ENCODE measurements at places on chromosomes 12 and 14.

DNA sequence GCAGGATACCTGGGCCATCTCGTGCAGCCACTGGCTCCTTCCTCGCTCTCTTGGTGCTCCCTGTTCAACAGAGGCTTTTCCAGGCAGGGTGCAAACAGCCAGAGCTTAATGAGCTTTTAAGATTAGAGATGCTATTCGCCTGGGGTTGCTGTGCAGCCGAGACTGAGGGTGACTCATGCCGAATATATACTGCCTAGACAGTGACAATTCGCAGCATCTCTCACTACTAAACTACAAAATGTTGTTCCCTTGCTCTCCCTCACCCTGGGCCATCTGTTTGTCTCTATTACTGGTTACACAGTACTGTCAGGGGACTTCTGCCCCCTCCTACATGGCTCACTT, 26.0 kb upstream of the TESC start:
- no peak for DNase-seq

DNA sequence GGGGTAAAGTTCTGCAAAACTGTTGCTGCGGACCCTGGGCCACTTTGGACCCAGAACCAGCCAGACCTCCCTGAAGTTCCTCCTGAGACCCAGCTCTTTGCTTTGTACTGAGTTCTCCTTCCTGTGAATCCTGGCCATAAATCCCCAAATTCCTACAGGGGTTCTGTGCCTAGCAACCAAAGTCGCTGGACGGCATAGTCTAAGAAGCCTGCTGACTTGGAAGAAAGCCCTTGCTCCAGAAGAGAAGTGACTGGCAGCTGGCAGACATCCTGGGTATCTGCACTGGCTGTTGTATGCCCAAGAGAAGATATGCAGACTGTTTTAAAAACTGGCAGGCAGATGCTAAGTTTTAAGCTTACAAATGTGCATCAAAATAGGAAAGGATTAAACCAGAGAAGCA, 99.9 kb upstream of the SLC24A4 start:
- no peak for DNase-seq

DNA sequence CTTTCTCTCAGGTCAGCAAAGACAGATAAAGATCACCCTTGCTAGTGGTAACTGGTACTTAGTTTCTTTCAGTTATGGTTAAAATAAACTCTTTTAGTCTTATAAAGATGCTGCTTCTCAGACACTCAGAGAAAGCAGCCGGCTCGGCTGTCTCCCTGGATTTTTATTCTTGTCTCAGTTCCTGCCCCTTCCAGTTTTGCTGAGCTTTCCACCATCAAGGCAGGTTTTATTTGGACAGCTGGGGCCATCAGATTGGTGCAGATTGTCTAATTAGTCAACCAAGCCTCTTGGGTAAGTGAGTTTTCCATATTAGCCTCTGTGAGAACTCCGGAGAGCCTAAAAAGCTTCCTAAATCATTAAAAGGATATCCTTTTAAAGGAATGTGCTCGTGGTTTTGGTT, 130.8 kb upstream of the BMP4 start:
- DNase-seq: no peak

GRCh38 chr12:21552635-21553328, 26.7 kb downstream of the SPX start:
- DNase-seq: no peak

GRCh38 chr12:46131732-46132469, 136.9 kb downstream of the SLC38A1 start:
- no peak for DNase-seq

- no peak for DNase-seq
Measured at GRCh38 chr14:67680121-67680602, 5.7 kb upstream of the VTI1B start.

DNA sequence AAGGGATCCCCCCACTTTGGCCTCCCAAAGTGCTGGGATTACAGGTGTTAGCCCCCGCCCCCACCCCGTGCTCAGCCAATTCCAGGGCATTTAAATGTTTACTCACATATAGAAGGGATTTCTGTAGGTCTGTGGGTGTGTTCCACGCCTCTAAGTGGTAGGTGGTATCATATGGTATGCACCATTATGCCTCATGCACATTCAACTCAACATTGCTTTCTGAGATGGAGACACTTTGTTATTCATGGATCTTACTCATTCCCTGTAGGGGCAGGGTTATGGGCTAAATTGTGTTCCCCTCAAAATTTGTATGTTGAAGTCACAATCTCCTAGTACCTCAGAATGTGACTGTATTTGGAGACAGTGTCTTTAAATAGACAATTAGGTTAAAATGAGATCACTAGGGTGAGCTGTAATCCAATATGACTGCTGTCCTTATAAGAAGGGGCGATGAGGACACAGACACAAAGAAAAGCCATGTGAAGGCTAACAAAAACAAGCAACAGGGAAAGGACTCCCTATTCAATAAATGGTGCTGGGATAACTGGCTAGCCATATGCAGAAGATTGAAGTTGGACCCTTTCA, 200.6 kb downstream of the EFCAB11 start:
- DNase-seq: no peak

GRCh38 chr14:90140956-90141316, 79.1 kb downstream of the KCNK13 start:
- no peak for DNase-seq

- DNase-seq: no peak
Measured at GRCh38 chr14:55301437-55302121, 30.4 kb downstream of the FBXO34 start.

GRCh38 chr12:28988325-28988704, 160.8 kb upstream of the FAR2 start:
- no peak for DNase-seq

DNA sequence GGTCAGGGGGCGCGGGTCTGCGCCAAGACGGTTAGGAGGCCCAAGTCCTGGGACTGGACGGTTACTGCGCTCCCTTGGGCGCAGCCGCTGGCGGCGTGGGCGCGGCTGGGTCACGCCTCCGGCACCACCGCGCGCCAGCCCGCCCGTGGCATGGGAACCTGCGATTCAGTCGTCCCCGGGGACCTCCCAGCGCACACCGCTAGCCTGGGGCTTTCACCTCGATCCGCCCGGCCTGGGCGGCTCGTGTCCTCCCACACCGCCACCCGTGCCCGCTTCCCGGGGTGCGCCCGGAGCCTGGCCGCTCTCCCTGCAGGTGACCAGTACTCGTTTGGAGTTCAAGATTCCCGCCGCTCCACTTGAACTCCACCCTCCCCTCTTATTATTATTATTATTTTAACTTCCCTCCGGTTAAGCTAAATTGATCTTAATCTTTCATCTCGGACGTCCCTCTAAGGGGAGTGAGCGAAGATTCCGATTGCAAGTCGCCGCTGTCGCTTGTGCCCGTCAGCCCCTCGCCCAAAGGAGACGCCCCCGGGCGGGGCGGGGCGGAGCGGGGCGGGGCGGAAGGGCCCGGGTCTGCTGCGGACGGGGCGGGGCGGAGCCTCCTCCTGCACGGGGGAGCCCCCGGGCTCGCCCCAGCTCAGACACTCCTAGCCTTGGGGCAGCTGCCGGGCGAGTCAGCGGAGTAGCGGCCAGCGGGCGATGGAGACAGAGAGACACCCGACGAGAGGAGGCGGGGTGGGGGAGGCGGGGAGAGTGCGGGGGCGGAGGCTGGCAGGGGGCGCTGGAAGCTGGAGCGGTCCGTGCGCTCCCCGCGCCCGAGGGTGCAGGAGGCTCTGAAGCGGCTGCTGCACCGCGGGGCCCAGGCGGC, at the start of gene KCNMB4:
TSS of gene KCNMB4 (plus strand) at position 643 of the 871 bp plus-strand sequence. CDS start 445 bp downstream, outside the sequence.
- peak; percentile 79 for DNase-seq

- no peak for DNase-seq
Measured at GRCh38 chr14:91310606-91311283, 66.2 kb upstream of the GPR68 start.

- no peak for DNase-seq
Measured at GRCh38 chr12:122327494-122328385, 61.4 kb upstream of the VPS33A start.

DNA sequence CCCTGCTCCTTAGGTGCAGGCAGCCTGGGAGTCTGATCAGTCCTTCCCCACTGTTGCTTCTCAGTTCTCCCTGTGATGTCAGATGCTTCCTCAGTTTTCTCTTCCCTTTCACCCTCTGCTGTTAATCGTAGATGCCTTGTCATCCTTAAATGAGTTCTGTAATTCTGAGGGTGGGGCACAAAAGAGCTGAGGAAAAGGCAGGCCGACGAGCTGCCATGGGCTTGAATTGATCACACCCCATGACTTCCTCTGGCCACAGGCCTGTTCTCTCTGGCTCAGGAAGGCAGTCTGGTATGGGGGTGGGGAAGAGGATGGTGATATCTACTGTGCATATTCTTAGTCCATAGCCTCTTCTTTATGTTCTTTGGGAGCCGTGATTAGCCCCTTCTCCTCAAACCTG, 5.2 kb upstream of the AP1G2 start:
- no peak for DNase-seq

- DNase-seq: no peak
Measured at GRCh38 chr12:132167611-132168310, 23.5 kb downstream of the NOC4L start.

GRCh38 chr14:35829449-35829848, 3.3 kb downstream of the BRMS1L start:
- no peak for DNase-seq

- DNase-seq: no peak
Measured at GRCh38 chr12:91576432-91576831, 393.8 kb upstream of the DCN start.

DNA sequence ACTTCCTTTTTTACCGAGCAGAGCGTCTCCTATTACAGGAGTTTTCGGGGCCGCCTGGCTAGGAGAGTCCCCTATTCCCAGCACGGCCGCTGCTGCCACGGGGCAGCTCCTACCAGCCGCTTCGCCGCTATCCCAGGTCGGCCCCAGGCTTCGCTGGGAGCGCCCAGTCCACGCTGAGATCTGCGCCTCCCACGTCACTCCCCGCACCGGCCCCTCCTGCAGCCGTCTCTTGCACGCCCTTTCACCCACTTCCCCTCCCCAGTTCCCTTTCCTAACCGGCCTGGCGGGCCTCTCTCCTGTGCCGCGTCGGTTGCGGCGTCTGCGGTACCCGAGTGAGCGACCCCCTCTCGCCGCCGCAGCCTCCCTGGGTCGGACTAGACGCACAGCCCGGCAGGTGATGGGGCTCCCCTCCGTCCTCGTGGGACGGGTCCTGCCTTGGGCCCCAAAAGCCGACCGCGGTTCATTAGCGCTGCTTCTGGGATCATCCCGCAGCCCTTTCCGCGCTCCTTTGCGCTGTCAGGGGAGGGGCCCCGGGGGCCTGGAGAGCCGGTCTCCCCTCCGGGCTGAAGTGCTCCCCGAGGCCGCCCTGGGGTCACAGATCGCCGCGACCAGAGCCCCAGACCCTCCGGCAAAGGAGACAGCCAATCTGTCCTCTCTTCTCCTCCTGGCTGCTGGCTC, 1318.4 kb downstream of the TMEM121 start:
- DNase-seq: peak; percentile 64

DNA sequence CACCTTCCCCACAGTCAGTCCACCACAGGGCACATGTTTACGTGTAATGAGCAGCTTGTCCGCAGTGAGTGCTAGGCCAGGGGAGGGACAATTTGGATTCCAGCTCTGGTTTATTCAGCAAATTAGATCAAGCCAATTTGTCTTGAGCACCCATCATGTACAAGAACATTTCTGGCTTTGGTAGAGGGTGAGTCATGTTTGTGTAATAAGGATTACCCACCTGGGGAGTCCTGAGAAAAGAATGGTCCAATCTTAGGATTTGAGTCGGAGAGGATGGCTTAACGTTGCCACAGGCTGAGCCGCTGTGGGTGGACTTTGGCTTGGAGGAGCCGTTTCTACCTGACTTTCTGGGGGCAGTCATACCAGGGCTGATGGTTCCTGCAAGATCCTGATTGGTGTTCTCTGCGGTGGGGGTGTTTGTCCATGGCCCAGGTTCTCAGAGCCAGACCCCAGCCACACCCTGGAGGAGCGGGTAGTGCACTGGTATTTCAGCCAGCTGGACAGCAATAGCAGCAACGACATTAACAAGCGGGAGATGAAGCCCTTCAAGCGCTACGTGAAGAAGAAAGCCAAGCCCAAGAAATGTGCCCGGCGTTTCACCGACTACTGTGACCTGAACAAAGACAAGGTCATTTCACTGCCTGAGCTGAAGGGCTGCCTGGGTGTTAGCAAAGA, 143.7 kb downstream of the SMOC1 start:
- DNase-seq: no peak

DNA sequence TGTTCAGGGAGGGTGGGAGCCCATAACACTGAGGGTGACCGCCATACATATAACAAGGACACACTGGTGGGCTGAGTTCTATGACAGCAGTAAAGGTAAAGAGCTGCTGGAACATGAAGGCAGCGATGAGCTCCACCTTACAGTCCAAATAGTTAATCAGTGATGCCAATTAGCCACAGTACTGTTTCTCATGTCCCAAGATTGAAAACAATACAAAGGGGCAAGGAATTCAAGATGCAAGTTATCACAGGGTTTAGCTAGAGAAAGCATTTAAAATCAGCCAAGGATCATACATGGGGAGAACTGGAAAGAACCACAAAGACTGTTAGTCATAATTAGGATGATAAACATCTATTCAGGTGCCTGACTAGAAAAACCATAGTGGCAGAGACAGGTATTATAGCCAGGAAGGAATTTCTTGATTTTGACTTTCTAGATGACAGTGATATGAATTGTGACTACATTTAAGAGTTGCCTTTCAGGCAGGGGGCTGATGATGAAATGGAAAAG, 221.2 kb downstream of the SLC2A13 start:
- DNase-seq: no peak

GRCh38 chr14:51860825-51861499, 550 bp downstream of the GNG2 start:
- DNase-seq: no peak

GRCh38 chr12:131209082-131210070, 255.7 kb downstream of the ADGRD1 start:
- DNase-seq: no peak

- peak; percentile 71 for DNase-seq
Measured at GRCh38 chr12:121800694-121801594, 2.9 kb upstream of the SETD1B start.

GRCh38 chr12:3647504-3647903, 105.4 kb downstream of the CRACR2A start:
- DNase-seq: no peak

- no peak for DNase-seq
Measured at GRCh38 chr12:52248541-52249461, 15.8 kb downstream of the KRT7 start.

DNA sequence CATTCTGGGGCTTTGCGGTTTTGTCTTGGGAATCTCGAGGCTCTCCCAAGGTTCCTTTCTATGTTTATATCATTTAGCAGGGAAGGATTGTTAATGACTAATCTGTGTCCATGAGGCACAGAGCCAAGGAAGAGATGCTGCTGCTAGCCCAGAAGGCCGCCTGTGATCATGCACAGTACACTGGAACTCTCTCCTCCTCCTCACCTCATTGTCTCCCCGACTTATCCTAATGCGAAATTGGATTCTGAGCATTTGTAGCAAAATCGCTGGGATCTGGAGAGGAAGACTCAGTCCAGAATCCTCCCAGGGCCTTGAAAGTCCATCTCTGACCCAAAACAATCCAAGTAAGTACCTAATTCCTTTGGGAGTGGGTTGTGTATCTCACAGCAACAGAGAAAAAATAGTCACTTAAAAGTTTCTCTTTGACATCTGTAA, at the start of gene NR1H4:
TSS of gene NR1H4 (plus strand) at position 151 of the 435 bp plus-strand sequence. CDS start 19,458 bp downstream, outside the sequence.
- DNase-seq: no peak
